Peyer's patch (tissue), 4 donors: ENCODE measurements at places on chromosomes 5 and 9.

GRCh38 chr9:113712053-113712452, 164.1 kb upstream of the ZNF618 start:
- no peak overlapping the region for H3K4me3 ChIP-seq
- H3K27ac ChIP-seq, result no peak overlapping the region
- DNase-seq, result no peak
- H3K27me3 ChIP-seq, result no peaks in the 10 kb centered on the region
- H3K4me1 ChIP-seq, result peaks cover 7% of the 10 kb centered on the region

DNA sequence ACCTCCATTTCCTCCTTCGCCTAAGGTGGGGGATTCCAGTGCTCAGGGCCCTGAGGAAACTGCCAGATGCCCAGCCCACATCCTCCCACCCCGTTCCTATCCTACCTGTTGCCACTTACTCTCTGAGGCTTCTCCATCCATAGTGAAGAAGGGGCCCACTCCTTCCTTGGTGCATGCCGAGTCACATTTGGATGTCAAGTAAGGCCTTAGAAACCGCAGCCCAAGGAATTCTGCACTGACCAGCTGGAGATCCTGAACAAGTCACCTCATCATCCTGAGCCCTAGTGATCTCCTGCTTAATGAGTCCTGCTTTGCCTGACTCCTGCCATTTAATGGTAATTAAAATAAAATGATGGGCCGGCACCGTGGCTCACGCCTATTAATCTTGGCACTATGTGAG, 6.7 kb upstream of the TNIP1 start:
- peaks cover 13% of the 10 kb centered on the region for H3K4me1 ChIP-seq
- no peak overlapping the region for H3K4me3 ChIP-seq
- H3K27ac ChIP-seq, result peak overlapping the region; percentile 84
- H3K27me3 ChIP-seq, result no peaks in the 10 kb centered on the region

DNA sequence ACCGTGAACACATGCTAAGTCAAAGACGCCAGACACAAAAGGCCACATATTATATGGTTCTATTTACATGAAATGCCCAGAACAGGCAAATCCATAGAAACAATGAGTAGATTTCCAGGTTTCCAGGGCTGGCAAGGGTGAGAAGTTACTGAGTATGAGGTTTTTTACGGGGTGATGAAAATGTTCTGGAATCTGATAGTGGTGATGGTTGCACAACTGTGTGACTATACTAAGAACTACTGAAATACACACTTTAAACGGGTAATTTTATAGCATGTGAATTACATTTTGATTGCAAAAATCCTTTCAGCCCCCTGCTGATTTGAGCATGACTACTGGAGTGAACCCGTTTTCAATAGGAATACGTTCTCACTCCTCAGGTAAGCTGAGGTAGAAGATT, 46.7 kb upstream of the TBC1D9B start:
- H3K27me3 ChIP-seq, result no peaks in the 10 kb centered on the region
- no peak overlapping the region for H3K4me3 ChIP-seq
- DNase-seq, result no peak
- peaks cover 13% of the 10 kb centered on the region for H3K36me3 ChIP-seq

DNA sequence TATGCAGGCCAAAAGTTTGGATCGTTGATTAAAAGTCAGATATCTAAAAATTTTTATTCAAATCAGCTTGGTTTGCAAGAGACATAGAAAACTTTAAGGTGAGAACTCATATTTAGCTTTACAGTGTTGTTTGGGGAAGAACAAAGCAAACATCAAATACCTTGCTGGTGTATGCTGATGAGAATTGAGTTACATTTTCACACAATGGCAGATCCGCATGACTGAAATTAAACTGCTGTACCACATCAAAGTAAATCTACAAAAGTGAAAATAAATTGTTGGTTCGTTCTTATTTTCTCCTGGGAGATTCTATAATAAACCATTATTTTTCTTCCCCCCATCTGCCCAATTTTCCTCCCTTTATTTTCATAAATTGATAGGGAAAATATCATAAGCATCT, 198.2 kb upstream of the PCSK5 start:
- no peak overlapping the region for H3K4me3 ChIP-seq
- H3K27ac ChIP-seq, result no peak overlapping the region
- H3K27me3 ChIP-seq, result no peaks in the 10 kb centered on the region
- H3K36me3 ChIP-seq, result no peaks in the 10 kb centered on the region
- no peak for DNase-seq

DNA sequence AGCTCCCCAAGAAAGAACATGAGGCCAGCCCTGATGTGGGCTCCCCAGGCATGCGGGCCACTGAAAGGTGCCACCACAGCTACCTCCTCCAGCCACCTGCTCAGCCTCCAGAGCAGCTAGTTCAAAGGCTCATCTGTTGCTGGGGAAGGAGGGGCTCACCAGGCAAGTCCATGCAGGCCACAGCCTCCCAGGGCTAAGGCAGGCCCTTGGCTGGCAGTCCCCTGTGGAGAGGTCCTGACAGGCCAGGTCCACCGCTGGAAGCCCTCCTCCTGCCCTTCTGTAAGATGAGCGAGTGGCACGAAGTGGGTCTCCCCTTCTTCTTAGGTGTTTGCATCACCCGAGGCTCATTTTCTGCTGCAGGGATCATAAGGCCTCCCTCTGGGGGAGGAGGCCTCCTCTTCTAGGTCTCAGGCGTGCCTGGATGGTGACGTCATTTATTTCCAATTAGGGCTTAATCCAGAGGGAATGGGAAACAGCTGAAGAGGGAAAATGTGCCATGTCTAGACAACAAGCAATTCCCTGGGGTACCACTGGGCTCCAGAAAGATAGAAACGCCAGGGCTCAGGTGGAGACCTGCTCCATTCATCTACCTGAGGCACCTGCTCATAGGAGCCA, 91.6 kb downstream of the CFAP90 start:
- H3K36me3 ChIP-seq, result no peaks in the 10 kb centered on the region
- H3K27me3 ChIP-seq, result no peaks in the 10 kb centered on the region
- H3K4me1 ChIP-seq, result no peaks in the 10 kb centered on the region
- H3K4me3 ChIP-seq, result no peak overlapping the region

DNA sequence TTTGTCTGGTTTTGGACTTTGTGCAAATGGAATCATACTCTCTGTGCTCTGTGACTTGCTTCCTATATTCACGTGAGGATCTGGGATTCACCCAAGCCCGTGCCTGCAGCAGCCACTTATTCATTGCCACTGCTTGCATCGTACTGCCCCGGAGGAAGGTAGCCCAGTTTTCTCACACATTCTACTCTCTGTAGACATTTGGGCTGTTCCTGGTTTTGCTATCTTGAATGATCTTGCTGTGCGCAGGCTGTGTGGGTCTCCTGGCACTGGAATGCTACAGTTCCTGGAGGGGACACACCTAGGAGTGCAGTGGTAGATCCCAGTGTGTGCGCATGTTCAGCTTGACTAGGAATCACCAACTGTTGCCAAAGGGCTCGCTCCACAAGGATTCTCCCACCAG, 99.2 kb upstream of the BOD1 start:
- H3K4me1 ChIP-seq, result no peaks in the 10 kb centered on the region
- no peaks in the 10 kb centered on the region for H3K27me3 ChIP-seq
- no peak for DNase-seq
- H3K36me3 ChIP-seq, result no peaks in the 10 kb centered on the region
- no peak overlapping the region for H3K27ac ChIP-seq

- H3K4me3 ChIP-seq, result no peak overlapping the region
- DNase-seq, result no peak
- no peaks in the 10 kb centered on the region for H3K4me1 ChIP-seq
- H3K36me3 ChIP-seq, result no peaks in the 10 kb centered on the region
- H3K27me3 ChIP-seq, result no peaks in the 10 kb centered on the region
Observed at GRCh38 chr9:135299651-135300345, 179.8 kb upstream of the PPP1R26 start.

GRCh38 chr5:73183481-73183891, 10.5 kb downstream of the TMEM174 start:
- H3K27me3 ChIP-seq, result no peaks in the 10 kb centered on the region
- H3K4me1 ChIP-seq, result no peaks in the 10 kb centered on the region
- peak overlapping the region; percentile 72 for H3K27ac ChIP-seq
- peak overlapping the region; percentile 34 for H3K4me3 ChIP-seq

DNA sequence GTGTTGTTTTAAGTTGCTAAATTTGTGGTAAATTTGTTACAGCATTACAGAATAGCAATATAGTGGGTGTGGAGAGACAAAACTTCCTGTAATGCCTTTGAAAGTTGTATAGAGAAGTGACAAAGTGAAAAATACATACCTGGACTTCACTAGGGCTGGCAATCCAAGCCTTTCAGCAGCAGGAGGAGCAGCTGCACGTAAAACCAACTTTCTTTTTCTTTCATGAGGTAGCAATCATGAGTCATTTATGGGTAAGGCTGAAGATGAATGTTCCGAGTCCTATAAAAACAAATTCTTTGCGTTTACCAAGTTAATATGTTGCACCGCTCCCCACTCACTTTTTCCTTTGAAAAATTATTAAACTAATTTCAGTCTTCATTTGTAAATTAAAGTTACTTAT, 1138.2 kb downstream of the TAF11L14 start:
- H3K4me1 ChIP-seq, result no peaks in the 10 kb centered on the region
- no peak for DNase-seq
- H3K36me3 ChIP-seq, result no peaks in the 10 kb centered on the region
- H3K4me3 ChIP-seq, result no peak overlapping the region
- no peak overlapping the region for H3K27ac ChIP-seq
- H3K27me3 ChIP-seq, result no peaks in the 10 kb centered on the region

GRCh38 chr5:6194261-6194875, 184.0 kb downstream of the MED10 start:
- no peak for DNase-seq
- no peaks in the 10 kb centered on the region for H3K27me3 ChIP-seq
- H3K36me3 ChIP-seq, result no peaks in the 10 kb centered on the region
- no peaks in the 10 kb centered on the region for H3K4me1 ChIP-seq

- no peaks in the 10 kb centered on the region for H3K27me3 ChIP-seq
- H3K36me3 ChIP-seq, result no peaks in the 10 kb centered on the region
- no peak overlapping the region for H3K4me3 ChIP-seq
Observed at GRCh38 chr5:39717176-39717897, 292.6 kb upstream of the DAB2 start.
